Stimulated activated CD4-positive, alpha-beta T cell treated with anti-CD3 and anti-CD28 coated beads, Interleukin-1b, Interleukin-23, amount 100 ng/mL, for 4 hours (primary cell): ENCODE measurements at places on chromosomes 2 and 18.

GRCh38 chr2:37625796-37626571 lies 45.5 kb downstream of the CDC42EP3 start:
- DNase-seq, result peak; percentile 52

- no peak for DNase-seq
Measured at GRCh38 chr2:16252891-16253290, 312.5 kb downstream of the MYCN start.

DNA sequence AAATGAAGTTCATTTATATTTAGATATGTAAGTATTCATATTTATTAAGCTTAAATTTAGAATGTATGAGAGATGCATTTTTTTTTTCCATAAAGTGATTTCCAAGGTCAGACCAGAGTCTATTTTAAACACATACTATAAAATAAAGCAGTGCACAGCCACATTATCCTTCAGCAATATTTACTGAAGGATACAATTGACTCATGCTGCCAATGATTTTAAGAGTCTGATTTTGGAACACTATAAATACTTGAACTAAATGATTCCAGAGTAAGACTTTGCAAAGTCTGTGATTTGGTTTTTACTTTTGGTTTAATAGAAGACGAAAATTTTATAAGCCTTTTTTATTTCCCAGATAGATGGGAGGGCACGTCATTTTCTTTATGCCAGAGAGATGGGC lies 107.1 kb downstream of the EPHA4 start:
- no peak for DNase-seq

DNA sequence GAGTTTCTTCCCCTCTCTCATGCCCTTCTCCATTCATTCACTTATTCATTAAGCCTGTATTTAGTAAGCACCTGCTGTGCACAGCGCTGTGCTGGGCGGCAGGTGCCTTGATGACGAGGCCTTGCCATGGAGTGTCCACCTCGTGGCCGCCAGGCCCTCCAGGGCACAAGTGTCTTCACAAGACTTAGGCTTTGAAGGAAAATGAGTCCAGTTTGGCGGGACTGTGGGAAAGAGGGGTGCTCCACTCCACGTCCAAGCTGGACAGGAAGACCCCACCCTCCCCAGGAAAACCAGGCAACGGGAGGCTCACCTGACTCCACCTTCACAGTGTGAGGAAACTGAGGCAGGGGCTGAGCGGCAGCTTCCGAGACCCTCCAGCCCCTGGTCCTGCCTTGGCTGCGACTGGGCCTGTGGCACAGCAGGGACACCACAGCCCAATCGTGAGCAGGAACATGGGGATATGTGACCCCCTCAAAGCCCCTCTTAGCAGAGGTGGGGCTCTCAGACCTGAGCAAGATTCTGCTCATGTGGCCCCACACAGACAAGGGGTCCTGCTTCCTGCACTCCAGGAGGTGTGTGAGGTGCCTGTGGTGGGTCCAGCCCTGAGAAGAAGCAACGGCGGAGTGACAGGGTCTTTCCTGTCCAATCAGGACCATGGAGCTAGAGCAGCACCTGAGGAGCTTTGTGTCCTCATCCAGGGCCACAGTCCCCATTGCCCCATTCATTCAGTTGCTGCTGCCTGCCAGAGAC lies 110.3 kb upstream of the ODC1 start:
- no peak for DNase-seq

DNA sequence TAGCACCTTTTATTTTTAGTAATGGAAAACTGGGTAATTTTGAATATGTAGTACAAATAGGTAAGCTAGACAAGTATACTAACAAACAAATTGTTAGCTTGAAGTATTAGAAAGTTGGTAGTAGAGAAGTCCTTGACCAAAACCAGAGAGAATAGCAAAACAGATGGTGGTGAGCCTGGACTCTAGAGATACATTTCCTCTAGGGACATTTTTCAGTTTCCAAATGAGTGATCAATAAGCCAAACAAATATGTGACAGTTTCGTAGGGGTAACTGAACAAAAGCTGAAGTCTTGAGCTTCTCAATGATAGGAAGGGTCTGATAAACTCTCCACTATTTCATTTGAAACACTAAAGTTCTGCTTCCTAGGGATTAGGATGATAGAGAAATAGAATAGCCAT lies 692.0 kb upstream of the FAM98A start:
- DNase-seq, result no peak

DNA sequence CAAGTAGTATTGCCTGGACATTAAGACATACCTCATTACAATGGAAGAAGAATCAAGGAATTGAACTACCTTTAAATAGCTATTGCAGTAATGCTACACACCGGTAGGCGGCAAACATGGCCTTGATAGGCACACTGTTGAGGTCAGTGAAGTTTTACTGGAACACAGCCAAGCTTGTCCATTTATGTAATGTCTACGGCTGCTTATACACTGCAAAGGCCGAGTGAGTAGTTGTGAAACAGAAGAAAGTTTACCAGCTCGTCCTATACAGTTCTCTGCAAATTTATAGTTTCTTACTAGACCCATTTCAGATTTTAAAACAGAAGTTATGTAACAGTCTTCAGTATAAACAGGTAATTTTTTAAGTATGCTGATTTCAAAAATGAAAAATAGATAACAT lies 38.8 kb downstream of the PPP4R1 start:
- DNase-seq, result no peak

DNA sequence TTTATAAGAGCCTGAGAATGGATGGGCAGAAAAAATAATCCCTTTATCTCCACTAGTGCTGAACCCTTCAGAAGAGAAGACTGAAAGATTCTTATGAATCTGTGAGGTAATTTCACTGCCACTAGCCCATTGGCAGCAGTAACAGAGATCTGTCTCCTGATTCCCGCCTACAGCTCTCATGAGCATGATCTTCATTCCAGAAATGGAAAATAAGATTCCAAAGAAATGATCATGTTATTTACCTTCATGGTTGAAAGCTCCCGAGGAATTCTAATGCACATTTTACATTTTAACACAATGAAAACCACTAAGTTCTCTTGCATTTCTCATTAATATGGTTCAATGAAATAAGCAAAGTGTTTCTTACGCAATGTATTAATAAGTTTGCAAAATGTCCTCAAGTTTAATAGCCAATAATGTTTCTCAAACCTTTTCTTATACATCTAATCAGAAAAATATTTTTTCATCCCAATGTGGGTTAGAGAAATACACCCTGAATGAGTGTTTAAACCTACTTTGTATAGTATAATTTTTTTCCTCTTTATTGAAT lies 905.6 kb downstream of the TMEM182 start:
- no peak for DNase-seq

GRCh38 chr2:70557171-70557838 lies 3.7 kb upstream of the TGFA start:
- no peak for DNase-seq

DNA sequence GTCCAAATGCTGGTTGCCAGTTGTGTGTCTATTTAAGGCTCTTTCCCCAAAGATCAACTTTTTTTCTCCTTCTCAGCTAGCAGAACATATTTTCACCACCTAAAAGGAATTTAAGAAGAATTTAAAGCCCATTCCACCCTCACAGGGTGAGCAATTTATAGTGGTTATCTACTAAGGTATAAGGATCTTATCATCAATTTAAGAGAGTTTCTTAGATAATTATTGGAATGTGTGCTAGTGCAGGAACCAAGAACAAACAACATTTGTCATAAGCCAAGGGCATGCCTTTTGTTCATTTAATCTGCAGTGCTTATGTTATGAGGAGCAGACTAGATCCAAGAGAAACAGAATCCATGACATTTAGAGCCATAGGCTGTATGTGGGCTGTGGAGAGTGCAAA lies 37.2 kb downstream of the NLRC4 start:
- no peak for DNase-seq

DNA sequence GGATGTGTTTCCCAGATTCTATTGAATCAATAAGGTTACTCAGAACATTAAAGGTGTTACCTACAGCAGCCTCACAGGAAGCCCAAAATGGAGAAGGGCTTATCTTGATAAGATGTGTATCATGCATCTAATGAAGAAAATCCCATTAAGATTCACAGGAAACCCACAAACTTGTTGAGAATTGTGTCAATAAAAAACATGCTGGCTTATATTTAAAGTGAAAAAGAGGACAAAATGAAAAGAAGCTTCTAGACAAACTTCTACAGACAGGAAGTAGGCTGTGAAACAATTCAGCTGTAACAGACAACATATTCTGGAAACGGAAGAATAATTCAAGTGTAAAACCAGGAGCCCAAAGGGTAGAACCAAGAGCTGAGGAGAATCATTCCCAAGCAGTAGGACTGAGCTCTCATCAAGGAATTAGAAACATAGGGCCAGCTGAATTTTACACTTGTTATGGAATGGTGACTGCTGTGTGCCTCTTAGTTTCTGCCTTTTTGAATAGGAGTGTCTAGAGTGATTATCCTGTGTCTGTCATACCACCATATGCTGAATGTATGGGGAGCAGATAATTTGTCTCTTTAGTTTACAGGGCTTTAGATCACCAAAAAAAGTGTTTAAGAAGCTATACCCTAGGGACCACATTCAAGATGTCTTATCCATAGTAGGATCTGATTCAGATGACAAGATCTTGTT lies 9.6 kb downstream of the IMMT start:
- DNase-seq, result no peak

- DNase-seq, result no peak
Measured at GRCh38 chr2:238326801-238327365, 6.6 kb downstream of the TRAF3IP1 start.

DNA sequence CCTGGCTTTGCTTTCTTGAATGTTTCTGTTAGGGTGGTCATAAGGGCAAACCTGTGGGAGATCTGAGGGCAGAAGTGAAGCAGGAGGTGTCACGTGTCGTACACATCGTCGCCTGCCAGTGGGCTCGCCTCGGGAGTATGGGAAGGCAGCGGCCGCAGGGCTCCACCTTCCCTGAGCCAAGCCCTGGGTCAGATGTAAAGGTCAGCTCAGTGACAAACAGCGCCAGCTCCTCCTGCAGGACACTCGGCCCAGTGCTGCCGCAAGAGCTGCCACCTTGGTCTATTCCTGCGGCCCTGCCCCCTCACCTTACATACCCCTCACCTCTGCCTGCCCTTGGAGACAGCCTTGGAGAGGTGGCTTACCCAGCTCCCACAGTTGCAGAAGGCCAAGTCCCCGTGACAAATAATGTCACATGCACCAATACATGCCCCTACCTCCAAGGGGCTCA lies 64.2 kb downstream of the PSMG2 start:
- DNase-seq, result no peak

DNA sequence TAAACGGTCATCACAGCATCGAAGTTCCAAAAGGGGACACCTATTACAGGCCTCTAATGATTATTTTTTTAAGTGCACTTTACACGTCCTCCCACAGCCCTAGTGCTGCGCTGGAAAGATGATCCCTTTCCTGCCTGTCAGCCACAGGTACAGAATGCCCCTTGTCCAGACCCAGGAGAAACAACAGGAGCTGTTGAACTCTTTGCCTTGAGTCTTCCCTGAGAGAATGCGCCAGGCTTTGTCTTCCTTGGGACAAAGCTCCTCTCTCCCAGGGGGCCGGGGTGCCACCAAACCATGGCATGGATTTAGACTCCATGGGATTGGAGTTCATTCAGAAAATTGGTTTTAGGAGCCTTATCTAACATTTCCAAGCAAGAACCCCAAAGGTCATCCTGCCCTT lies 319.0 kb upstream of the SOX11 start:
- DNase-seq, result no peak

DNA sequence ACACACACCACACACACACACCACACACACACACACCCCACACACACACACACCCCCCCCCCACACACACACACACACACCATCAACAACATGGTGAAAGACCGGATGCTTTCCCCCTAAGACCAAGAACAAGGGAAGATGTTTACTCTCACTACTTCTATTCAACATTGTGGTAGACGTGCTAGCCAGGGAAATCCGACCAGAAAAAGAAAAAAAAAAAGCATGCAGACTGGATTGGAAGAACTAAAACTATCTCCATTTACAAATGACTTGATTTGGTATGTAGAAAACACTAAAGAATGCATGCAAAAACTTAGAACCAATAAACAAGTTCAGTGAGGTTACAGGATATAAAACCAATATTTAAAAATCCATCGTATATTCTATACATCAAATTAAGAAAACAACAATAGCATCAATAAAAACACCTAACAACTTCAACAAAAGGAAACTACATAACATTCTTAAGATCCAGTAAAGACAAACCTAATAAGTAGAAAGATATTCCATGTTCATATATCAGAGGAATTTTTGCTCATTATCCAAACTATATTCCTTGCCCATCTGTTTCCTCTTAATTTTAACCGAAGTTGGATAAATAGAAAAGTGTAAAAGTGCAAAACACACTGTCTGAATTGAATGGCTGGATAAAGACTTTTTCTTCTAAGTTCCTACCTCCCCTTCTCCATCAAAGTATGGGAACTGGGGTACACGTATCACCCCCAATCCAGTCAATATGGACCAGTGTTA lies 51.5 kb upstream of the RNU4ATAC start:
- no peak for DNase-seq

GRCh38 chr2:225354281-225354774 lies 45.2 kb upstream of the NYAP2 start:
- no peak for DNase-seq

DNA sequence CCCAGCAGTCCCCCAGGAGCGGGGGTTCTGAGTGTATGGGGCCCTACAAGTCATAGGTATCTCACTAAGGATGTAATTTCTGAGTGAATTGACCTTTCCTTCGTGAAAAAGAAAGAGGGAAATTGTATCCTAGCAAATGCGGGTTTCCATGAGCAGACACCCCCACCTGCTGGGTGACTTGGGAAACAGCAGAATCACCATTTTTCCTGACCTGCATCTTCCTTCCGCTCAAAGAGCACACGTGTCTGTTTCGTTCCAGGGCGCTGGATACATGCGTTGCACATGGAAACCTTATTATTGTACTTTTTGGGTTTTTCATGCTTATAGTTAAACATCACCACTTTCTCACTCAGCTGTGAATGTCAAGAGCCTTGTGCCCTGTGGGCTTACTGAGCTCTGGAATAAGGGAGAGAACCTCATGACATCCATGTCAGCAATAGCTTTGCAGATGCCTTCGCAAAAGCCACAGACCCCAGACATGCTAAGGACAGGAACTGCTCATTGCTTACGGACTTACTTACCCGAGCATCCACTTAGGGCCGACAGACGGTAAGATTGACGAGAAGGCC lies 132.8 kb downstream of the TPO start:
- DNase-seq, result peak; percentile 11

GRCh38 chr2:135991861-135992260 lies 6.4 kb upstream of the DARS1 start:
- no peak for DNase-seq

- DNase-seq, result no peak
Measured at GRCh38 chr2:21317131-21317530, 193.4 kb downstream of the TDRD15 start.

DNA sequence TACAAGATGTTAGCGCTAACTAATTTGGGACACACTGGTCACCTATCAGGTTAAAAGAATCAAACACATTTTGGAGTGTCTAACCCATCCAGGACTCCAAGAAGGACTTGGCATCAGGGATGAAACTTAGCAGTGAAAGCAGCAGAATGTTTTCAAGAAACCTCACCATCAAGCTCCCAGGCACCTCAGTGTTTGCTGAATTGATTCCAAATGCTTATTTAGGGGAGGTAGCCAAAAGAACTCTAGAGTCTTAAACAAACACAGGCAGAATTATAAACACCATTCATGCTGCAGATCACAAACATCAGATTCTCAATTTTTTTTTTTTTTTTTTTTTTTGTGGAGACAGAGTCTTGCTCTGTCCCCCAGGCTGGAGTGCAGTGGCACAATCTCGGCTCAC lies 122.8 kb upstream of the UXS1 start:
- DNase-seq, result no peak
